ENCODE measurements at places on chromosomes 3 and 15.

- DNase-seq, result peak; percentile 44
Measured at GRCh38 chr3:160376681-160377080, 22.3 kb downstream of the IFT80 start.

GRCh38 chr3:150218236-150218635 is 189.9 kb upstream of the TSC22D2 start:
- no peak for DNase-seq

DNA sequence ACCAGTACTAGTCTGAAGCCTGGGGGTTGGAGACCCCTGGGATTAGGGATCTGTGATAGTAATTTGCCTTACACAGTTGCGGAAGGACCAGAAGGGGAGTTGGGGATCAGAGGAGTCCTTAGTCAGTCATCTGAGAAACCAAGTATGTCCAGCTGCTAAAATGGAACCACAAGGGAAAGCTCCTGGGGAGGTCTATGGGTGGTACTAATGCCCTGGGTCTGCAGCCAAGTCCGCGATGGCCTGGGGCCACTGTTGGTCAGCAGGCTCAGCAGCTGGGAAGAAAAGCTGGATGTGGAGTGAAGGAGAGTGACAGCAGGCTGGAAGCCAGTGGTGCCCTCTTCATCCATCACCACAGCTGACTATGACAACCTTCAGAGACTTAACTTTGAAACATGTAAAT is 2.2 kb upstream of the ANKDD1A start:
- no peak for DNase-seq

- DNase-seq, result no peak
Measured at GRCh38 chr15:67083135-67083762, 17.8 kb downstream of the SMAD3 start.

DNA sequence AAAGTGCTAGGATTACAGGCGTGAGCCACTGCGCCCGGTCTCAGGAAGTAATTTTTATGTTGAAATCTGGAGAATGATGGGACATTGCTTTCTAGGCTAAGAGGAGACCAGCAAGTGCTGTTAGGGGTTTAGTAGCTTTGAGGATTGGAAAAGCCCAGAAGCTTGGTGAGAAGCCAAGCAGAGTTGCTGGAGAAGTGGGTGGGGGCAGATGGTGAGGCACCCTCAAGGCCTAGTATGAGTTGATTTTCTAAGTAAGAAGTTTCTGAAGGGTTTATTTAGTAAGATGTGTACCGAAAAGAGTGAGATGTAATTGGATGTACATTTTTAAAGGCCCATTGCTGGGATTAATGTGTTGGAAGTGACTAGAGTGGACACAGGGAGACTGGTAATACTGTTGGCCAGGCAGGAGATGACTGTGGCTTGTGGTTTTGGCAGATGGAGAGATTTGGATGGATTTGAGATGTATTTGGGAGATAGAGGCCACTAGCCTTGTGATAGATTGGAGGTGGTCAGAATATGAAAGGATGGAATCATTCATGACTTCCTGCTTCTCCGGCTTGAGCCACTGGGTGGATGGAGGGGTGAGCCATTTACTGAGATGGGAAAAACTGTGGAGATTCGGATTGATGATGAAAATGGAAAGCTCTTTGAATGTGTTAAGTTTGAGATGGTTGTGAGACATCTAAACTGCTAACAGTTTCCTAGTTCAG is 2.3 kb downstream of the LRRC28 start:
- peak; percentile 76 for DNase-seq

DNA sequence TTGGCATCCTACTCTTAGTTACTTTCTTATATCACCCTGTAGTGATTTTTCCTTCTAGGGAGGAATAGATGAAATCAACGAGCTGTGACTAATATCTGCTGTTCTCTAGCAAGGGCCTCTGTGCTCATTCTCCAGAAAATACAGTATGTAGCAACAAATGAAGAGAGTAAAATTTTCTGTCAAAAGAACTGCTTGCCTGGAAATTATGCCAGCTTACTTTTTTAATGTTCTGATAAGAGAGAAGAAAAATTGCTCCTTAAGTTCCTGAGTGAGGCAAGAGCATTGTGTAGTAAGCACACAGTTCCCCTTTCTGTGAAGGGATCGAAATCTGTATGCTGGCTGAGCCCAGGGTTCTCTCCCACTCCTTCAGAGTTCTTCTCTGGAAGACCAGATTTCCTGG is 51.4 kb upstream of the GK5 start:
- peak; percentile 21 for DNase-seq

GRCh38 chr3:72099326-72100079 is 314.6 kb upstream of the PROK2 start:
- no peak for DNase-seq

- no peak for DNase-seq
Measured at GRCh38 chr15:96565266-96565665, 234.8 kb downstream of the NR2F2 start.

Measured in fibroblast of skin of abdomen (primary cell).